ENCODE measurements at places on chromosomes 12 and 14. TPM values are rescaled to one million over a fixed set of nuclear protein-coding genes. Genes with fewer than 3 reads are reported as not detected.

IRAK3 gene
- 0.27 TPM for total RNA-seq

PKP2 gene
- total RNA-seq: 376 TPM

LRRIQ1 gene
- total RNA-seq: 2.0 TPM

SERPINA12 gene
- total RNA-seq: not detected

CD4 gene
- 3.1 TPM for total RNA-seq

PTPRQ gene
- 1.2 TPM for total RNA-seq

CLEC6A gene
- 0.21 TPM for total RNA-seq

KIF26A gene
- 38.3 TPM for total RNA-seq

MYH6 gene
- 8,484 TPM for total RNA-seq

DNA sequence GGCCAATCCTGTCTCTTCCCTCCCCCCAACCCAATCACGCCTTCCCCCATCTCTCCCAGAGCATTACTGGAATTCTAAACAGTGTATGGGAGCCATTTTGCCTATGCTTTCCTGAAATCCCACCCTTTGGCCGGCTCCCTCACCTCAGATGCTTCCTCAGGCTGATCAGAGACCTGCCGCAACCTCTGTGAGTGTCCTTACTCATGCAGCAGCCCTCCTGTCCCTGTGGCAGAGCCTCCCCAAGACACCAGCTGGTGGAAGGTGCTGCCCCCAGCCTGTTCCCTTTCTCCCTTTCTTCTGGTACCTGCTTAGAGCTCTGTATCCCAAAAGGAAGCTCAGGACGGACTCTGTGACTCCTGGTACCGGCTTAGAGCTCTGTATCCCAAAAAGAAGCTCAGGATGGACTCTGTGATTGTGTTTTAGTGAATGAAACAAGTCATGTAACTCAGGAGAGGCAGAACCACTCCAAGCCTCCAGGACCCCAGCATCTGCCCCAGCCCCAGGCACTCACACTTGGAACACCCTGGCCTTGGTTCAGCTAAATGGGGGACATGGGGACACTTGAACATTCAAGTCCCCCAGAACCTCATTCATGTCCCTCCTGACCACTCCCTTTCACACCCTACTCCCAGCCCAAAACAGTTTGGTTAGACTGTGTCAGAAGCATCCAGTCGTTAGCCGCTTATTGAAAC lies 29.3 kb upstream of the RIN3 start:
- no peak for DNase-seq
- H3K27me3 ChIP-seq: peaks cover 3% of the 10 kb centered on the region
- H3K4me1 ChIP-seq: no peaks in the 10 kb centered on the region
- no peak overlapping the region for H3K4me3 ChIP-seq
- no peaks in the 10 kb centered on the region for H3K36me3 ChIP-seq

DNA sequence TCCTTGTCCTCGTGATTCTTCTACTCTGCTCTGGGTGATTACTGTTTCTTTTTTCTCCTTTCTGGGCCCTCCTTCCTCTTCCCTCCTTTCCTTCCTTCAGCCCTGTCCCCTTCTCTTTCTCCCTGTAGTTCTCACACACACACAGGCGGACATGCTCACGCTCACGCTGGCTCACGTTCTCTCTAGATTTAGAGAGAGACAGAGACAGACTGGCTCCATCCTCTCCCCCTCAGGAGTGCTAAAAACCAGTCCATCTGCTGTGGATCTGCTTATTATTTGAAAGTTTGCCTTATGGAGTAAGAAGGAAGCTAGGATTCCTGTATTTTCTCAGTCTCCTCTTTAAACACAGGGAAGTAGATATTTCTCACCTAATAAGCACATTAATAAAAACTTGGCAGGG lies 48.1 kb downstream of the KCNA1 start:
- H3K36me3 ChIP-seq: no peaks in the 10 kb centered on the region
- H3K27me3 ChIP-seq: no peaks in the 10 kb centered on the region
- no peak overlapping the region for H3K27ac ChIP-seq

- H3K27me3 ChIP-seq: no peaks in the 10 kb centered on the region
- no peak for DNase-seq
- H3K36me3 ChIP-seq: no peaks in the 10 kb centered on the region
These were observed 329.8 kb upstream of the OR4E1 start for GRCh38 chr14:22003461-22003860.

GRCh38 chr12:21223930-21224329 lies 92.9 kb downstream of the SLCO1B1 start:
- no peaks in the 10 kb centered on the region for H3K4me1 ChIP-seq
- no peaks in the 10 kb centered on the region for H3K27me3 ChIP-seq
- no peak overlapping the region for H3K27ac ChIP-seq
- no peak for DNase-seq
- no peaks in the 10 kb centered on the region for H3K36me3 ChIP-seq
- no peak overlapping the region for H3K4me3 ChIP-seq

GRCh38 chr12:44380861-44381260 lies 495.3 kb downstream of the NELL2 start:
- no peak for DNase-seq
- H3K27ac ChIP-seq: no peak overlapping the region
- no peaks in the 10 kb centered on the region for H3K27me3 ChIP-seq
- H3K4me3 ChIP-seq: no peak overlapping the region

- no peak overlapping the region for H3K27ac ChIP-seq
- DNase-seq: no peak
- no peaks in the 10 kb centered on the region for H3K27me3 ChIP-seq
These were observed 9.7 kb downstream of the MPHOSPH9 start for GRCh38 chr12:123223241-123223668.

DNA sequence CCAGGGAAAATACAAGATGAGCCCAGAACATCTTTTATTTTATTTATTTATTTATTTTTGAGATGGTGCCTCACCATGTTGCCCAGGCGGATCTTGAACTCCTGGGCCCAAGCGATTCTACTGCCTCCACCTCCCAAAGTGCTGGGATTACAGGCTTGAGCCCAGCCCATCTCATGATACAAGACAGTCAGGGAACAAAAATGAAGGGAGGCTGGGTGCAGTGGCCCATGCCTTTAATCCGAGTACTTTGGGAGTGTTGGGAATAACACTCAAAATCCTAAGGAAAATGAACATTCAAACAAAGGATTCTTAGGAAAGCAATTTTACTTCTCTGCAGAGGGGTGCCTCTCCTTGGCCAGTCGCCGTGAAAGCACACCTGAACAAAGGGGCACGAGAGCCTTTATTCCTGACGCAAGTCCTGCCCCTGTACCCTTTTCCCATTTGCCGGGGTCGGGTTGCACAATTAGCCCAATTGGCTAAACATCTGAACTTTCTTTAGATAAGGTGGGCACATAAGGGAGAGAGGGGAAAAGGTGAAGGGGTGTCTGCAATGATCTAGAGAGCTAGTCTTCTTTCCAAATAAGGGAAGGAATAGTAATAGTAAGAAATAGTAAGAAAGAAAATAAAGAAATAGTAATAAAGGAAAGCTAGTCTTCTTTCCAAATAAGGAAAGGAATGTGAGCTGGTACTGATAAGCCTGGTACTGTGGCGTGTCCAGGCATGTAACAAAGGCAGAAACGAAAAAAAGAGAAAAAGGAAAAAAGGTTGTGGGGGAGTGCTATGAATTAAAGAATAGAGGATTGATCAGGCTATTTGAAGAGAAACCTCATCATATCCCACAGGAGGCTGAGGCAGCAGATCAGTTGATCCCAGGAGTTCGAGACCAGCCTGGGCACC lies 13.4 kb downstream of the NCAPD2 start:
- H3K4me3 ChIP-seq: no peak overlapping the region
- H3K4me1 ChIP-seq: peaks cover 13% of the 10 kb centered on the region
- DNase-seq: peak; percentile 59
- peak overlapping the region; percentile 95 for H3K27ac ChIP-seq
- no peaks in the 10 kb centered on the region for H3K27me3 ChIP-seq

DNA sequence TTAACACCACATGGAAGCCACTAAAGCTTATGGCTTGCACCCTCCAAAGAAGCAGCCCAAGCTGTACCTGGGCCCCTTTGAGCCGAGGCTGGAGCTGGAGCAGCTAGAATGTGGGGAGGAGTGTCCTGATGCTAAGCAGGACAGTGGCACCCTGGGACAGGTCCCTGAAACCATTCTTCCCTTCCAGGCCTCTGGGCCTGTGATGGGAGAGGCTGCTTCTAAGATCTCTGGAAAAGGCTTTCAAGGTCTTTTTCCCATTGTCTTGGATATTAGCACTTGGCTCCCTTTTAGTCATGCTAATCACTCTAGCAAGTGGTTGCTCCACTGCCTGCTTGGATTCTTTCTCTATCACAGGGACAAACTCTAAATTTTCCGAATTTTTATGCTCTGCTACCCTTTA lies 40.9 kb downstream of the OSBPL8 start:
- H3K36me3 ChIP-seq: no peaks in the 10 kb centered on the region
- no peaks in the 10 kb centered on the region for H3K4me1 ChIP-seq
- no peak overlapping the region for H3K4me3 ChIP-seq
- no peak for DNase-seq
- H3K27ac ChIP-seq: no peak overlapping the region

- H3K27ac ChIP-seq: no peak overlapping the region
- H3K4me1 ChIP-seq: peaks cover 4% of the 10 kb centered on the region
- H3K36me3 ChIP-seq: no peaks in the 10 kb centered on the region
- DNase-seq: no peak
- H3K27me3 ChIP-seq: no peaks in the 10 kb centered on the region
These were observed 66.6 kb upstream of the FAR2 start for GRCh38 chr12:29082522-29082921.

GRCh38 chr14:34692348-34692747 lies 22.0 kb downstream of the CFL2 start:
- DNase-seq: no peak
- no peak overlapping the region for H3K27ac ChIP-seq
- no peaks in the 10 kb centered on the region for H3K27me3 ChIP-seq
- no peaks in the 10 kb centered on the region for H3K4me1 ChIP-seq
- H3K36me3 ChIP-seq: no peaks in the 10 kb centered on the region
- no peak overlapping the region for H3K4me3 ChIP-seq

DNA sequence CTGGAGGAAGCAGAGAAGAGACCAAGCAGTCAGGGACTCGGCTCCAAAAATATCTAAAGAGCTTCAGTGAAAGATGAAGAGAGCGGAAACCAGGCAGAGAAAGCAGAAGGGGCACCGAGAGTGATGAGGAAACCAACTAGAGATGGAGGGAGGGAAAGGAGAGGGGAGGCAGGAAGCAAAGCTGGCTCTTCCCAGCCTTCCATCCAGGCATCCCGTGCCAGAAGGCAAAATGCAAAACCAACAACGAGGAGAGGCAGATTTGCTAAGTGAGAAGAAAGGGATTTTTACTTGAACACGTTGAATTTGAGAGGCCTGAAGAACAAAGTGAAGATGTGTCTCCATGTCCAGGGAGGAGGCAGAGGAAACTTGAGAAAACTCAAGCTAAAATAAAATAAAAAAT lies 90.1 kb downstream of the NUAK1 start:
- DNase-seq: no peak
- H3K27me3 ChIP-seq: no peaks in the 10 kb centered on the region
- no peaks in the 10 kb centered on the region for H3K36me3 ChIP-seq
- H3K4me1 ChIP-seq: no peaks in the 10 kb centered on the region

DNA sequence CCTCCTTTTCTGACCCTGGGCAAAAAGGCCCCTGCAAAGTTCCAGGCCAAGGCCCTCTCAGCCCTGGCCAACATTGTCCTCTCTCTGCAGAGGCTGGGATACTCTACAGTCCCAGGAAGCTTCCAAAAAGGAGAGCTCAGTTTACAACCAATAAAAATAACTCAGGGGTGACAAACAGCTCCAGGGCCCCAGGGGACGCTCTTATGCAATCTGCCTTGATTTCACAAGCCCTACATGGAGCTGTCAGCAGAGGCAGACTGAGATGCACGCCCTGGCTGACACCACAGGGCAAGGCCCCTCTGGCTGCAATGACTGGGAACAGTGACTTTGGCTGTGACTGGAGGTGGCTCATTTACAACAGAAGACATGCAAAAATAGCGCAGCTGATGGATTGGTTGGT lies 129.0 kb upstream of the MED13L start:
- H3K4me1 ChIP-seq: no peaks in the 10 kb centered on the region
- peak; percentile 90 for DNase-seq

GRCh38 chr12:75848431-75848925 lies 183.1 kb downstream of the PHLDA1 start:
- H3K4me3 ChIP-seq: no peak overlapping the region
- no peaks in the 10 kb centered on the region for H3K36me3 ChIP-seq
- H3K4me1 ChIP-seq: peaks cover 8% of the 10 kb centered on the region
- peak; percentile 20 for DNase-seq
- no peaks in the 10 kb centered on the region for H3K27me3 ChIP-seq

GRCh38 chr12:92650228-92650822 lies 52.5 kb upstream of the PLEKHG7 start:
- no peaks in the 10 kb centered on the region for H3K36me3 ChIP-seq
- no peaks in the 10 kb centered on the region for H3K4me1 ChIP-seq
- DNase-seq: no peak
- H3K4me3 ChIP-seq: no peak overlapping the region

- no peak overlapping the region for H3K27ac ChIP-seq
- no peaks in the 10 kb centered on the region for H3K36me3 ChIP-seq
- DNase-seq: no peak
These were observed 17.0 kb downstream of the DTD2 start for GRCh38 chr14:31440280-31440679.

- no peaks in the 10 kb centered on the region for H3K27me3 ChIP-seq
- DNase-seq: peak; percentile 60
- H3K27ac ChIP-seq: no peak overlapping the region
These were observed 357.5 kb downstream of the FSCB start for GRCh38 chr14:44149597-44149996.

GRCh38 chr12:25645427-25645826 lies 92.3 kb upstream of the LMNTD1 start:
- H3K27me3 ChIP-seq: no peaks in the 10 kb centered on the region
- DNase-seq: no peak
- H3K36me3 ChIP-seq: no peaks in the 10 kb centered on the region
- H3K27ac ChIP-seq: no peak overlapping the region
- H3K4me3 ChIP-seq: no peak overlapping the region

DNA sequence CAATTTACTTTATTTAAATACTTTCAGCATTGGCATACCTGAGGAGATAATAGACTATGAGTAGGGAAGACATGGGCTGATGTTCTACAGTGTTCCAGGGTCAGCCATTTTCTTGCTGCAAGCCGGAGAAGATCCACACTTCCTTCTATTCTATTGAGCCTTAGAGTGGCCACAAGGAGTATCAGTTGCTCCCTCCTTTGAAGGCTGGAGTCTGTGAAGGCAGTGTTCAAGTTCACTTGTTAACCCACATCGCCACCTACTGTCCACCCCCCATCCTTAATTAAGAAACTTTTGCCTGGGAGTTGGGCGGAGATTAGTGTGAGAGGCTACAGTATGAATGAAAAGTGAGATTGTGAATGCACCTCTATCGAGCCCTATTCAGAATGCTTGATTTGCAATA lies 666.6 kb downstream of the NRXN3 start:
- H3K4me3 ChIP-seq: no peak overlapping the region
- H3K36me3 ChIP-seq: no peaks in the 10 kb centered on the region
- H3K27ac ChIP-seq: no peak overlapping the region
- peaks cover 30% of the 10 kb centered on the region for H3K4me1 ChIP-seq
- H3K27me3 ChIP-seq: no peaks in the 10 kb centered on the region
- peak; percentile 90 for DNase-seq

GRCh38 chr14:52876311-52876710 lies 74.5 kb downstream of the FERMT2 start:
- H3K36me3 ChIP-seq: peaks cover 64% of the 10 kb centered on the region
- H3K4me3 ChIP-seq: no peak overlapping the region
- no peak for DNase-seq
- H3K27ac ChIP-seq: no peak overlapping the region
- peaks cover 8% of the 10 kb centered on the region for H3K4me1 ChIP-seq
